Stomach (tissue), 19 donors: ENCODE measurements at places on chromosomes 4 and X. TPM values are rescaled to one million over a fixed set of nuclear protein-coding genes. Genes with fewer than 3 reads are reported as not detected.

DNA sequence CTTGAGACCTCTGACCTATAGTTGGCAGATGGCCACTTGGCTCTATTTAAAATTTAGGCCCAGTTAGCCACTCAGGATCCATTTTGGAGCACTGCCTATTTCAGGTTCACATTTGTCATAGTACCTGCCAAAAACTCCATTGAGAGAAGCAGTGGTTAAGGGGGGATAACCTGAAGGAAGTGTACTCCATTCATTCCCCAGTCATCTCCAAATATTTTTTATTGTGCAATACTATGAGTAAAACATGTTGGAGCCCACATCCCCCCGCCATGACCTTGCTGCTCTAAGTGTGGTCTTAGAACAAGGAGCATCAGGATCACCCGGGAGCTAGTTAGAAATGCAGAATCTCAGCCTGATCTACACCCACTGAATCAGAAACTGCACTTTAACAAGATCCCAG is 21.1 kb downstream of the PLP1 start:
- DNase-seq = no peak

The SLC6A14 gene
- 4.0 TPM for total RNA-seq

The SLC2A9 gene
- total RNA-seq = 4.5 TPM

The PABPC1L2A gene
- total RNA-seq = not detected

The VBP1 gene
- 49.6 TPM for total RNA-seq
